ENCODE measurements at places on chromosomes 12 and 14.

GRCh38 chr14:102923925-102924486, 1.5 kb downstream of the AMN start:
- DNase-seq, result no peak

DNA sequence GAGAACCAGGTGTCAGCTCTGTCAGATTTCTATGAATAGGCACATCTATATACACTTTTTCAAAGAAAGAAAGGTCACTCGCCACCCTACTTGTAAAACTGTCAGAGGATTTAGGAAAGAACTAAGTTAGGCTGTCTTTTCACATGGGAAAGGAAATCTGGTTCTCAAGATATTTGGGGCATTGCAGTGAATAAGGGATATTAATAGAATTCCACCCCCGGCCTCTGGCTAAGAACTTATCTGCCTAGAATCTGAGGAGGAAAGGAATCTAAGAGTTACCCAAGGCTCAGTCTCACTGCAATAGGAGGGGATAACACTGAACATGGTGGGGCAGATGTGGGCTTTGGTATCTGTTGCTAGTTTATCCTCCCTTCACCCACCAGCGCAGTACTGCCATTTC, 677.6 kb downstream of the NRXN3 start:
- DNase-seq, result no peak

DNA sequence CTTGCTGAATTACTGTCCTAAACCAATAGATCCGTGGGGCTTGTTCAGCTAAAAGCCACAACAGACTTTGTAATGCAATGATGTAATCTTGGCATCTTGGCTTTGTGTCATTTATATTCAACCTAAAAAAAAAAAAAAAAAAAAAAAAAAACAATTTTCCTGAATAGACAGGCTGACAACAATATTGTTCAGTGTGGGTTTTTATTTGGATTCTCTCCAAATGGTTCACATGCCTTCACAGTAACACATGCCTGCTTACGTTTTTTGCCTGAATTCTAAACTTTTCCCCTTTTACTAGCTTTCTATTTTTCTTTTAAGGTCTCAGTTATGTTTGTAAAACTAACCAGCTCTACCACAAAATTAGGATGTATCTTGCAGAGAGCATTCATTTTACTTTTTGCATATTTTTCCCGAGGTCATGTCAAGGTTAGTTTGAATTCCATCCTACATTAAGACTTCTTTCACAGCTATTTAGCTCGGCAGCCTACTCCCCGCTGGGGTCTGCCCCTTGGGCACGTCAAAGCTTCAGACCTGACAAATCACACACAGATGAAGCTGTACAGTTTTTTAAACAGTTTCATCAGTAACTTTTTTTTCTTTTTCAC, 213.7 kb upstream of the NPAS3 start:
- no peak for DNase-seq

- no peak for DNase-seq
Measured at GRCh38 chr12:49984476-49985359, 12.0 kb downstream of the AQP6 start.

DNA sequence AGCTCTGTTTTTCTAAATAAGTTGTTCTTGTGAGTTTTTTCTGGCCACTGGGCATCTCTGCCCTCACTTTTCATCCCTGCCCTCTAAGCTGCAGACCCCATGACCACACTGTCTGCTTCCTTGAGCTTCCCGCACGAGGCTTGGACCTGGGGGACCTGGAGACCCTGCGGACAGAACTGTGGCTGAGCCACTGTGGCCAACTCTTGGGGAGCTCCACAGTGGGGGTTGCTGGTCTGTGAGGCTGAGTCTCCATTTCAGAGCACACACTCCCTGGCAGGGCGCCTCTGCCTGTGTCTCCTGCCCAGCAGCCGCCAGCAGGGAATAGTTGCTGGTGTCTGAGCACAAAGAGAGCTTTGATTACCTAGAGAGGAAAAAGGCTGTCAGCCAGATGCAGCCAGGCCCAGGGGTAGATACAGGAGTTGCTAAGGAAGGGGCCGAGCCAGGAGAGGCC, 13.1 kb upstream of the RIN3 start:
- peak; percentile 79 for DNase-seq

DNA sequence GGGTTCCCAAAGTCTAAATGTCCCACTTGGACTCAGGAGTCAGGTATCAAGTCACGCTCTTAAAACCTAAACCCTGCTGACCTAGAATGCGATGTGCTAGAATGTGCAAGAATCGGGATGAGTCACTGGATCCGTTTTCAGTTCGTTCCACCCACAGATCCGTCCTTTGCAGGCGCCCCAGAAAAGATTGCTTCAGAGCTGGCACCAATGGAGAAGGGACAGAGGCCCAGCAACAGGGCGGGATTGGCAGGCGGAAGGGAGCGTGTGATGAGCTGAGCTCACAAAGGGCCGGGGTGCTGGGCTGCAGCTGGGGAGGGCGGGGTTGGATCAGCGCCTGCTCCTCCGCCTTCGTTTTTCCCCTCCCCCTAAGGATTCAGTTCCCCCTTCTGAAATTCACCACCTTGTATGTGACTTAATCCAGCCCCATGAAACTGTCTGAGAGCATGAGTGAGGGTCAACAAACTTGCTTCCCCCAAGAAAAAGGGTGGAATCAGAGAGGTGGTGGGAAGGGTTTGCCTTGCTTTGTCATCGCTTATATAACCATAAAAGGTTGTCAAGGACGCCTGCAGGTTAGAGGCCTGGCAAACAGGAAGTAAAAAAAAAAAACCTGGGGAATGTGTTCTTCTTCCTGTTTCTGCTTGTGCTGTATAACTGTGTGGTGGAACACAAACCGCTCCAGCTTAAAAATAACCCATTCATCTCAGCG, 2.8 kb upstream of the UBC start:
- peak; percentile 99 for DNase-seq

DNA sequence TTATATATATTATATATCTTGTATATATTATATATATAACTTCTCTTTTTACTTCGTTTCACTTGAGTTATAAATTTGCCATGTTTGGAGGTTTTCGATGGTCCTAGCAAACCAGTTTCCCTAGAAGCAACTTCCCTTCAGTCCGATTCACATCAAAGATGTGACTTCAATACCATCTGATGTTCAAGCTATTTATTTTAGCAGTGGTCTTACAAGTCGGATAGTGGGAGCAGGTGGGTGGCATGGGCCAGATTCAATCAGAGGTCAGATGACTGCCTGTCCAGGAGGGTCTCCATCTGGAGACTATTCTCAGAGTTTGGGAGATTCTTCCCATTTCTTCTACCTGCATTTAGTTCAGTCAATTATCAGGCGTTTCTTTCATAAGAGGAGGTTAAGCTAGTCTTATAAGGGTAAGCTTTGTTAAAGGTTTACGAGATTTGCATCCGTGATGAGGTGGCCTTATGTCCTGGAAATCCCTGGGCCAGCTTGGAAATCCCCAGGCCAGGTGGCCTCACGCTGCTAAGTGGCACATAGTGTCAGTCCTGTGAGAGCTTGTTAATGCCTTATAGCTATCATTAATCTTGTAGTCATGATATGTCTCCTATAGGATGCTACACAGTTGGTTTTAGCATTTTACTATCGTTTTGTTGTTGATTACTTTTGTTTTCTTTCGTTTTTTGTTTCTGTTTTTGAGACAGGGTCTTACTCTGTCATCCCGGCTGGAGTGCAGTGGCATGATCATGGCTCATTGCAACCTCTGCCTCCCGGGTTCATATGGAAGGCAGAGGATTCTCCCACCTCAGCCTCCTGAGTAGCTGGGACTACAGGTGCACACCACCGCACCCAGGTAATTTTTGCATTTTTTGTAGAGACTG, 145.8 kb downstream of the BICD1 start:
- no peak for DNase-seq

DNA sequence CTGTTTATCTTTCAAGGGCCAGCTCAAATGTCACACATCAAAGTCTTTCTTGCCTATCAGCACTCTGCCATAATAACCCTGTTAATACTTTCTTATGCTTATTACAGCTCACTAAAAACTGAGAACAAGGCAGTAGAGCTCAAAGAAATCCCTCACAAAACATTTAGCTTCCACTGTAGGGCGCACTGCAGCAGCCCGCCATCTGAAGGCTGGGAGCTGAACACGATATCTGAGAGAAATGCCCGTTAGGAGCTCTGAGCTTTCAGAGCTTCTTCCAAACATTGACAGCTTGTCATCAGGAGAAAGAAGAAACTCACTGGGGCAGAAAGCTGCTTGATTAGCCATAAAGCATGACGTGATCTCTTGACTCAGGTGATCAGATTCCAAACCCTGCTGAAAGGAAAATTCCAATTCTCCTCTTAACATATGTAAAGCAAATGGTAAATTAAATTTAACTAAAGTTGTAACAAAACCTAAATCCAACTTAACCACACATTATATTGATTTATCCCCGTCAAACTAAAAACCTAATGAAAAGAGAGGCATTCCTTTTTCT, 175.7 kb downstream of the C12orf50 start:
- DNase-seq, result no peak

GRCh38 chr12:92403210-92404175, 257.8 kb upstream of the BTG1 start:
- DNase-seq, result no peak

DNA sequence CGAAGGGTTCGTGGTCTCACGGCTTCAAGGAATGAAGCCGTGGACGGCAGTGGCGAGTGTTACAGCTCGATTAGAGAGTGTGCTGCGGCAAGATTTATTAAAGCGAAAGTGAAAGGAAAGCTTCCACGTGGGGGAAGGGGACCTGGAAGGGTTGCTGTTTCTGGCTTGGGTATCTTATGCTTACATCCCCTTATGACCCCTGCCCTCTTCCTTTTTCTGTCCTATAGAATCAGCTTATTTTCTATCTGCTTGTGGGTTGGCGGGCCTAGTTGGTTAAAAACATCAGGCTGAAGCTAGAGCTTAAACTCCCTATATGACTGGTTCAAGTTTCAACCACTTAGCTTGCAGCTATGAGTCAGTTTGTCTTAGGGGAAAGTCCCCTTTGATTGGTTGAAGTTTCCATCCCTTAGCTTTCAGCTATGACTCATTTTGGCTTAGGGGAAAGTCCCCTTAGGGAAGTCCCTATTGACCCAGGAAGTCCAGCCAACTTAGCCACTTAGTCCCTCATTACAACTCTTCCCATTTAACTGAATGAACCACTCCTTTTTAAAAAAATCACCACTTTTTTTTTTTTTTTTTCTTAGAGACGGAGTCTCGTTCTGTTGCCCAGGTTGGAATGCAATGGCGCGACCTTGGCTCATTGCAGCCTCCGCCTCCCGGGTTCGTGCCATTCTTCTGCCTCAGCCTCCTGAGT, 1494.7 kb upstream of the TMEM132C start:
- no peak for DNase-seq

GRCh38 chr12:128956755-128957154, 103.5 kb downstream of the GLT1D1 start:
- DNase-seq, result no peak

GRCh38 chr14:29911810-29912209, 15.8 kb downstream of the PRKD1 start:
- no peak for DNase-seq

DNA sequence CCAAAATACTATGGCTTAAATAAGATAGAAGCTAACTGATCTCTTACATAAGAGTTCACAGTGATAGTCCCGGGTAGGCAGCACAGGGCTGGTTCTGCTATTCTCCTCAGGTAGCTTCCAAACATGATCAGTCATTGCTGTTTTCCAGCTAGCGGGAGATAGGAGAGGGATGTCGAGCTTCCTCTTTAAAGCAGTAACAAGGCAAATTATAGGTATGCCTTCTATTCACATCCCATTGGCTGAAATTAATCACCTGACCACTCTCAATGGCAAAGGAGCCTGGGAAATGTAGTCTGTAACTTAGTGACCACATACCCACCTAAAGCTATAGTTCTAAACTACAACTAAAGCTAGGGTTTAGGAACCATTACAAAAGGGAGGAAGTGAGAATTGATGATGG, 34.5 kb upstream of the VRK1 start:
- DNase-seq, result no peak

- DNase-seq, result no peak
Measured at GRCh38 chr12:69620921-69621320, 10.2 kb upstream of the LRRC10 start.

- DNase-seq, result no peak
Measured at GRCh38 chr14:99570544-99571302, 33.3 kb downstream of the CCDC85C start.

DNA sequence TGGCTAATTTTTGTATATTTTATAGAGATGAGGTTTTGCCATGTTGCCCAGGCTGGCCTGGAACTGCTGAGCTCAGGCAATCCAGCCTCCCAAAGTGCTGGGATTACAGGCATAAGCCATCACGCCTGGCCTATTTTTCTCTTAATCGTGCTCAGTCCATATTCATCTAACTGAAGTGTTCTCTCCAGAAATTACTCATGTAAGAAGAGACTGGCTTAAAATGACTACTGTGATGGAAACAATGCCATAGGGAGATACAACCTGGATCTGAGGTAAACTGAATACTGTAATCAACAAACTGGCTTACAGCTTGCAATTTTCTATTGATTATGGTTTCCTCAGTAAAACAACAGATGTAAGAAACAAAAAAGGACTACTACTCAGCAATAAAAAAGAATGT, 21.1 kb downstream of the NUMB start:
- DNase-seq, result no peak

GRCh38 chr12:3617565-3617964, 126.6 kb downstream of the PRMT8 start:
- no peak for DNase-seq

DNA sequence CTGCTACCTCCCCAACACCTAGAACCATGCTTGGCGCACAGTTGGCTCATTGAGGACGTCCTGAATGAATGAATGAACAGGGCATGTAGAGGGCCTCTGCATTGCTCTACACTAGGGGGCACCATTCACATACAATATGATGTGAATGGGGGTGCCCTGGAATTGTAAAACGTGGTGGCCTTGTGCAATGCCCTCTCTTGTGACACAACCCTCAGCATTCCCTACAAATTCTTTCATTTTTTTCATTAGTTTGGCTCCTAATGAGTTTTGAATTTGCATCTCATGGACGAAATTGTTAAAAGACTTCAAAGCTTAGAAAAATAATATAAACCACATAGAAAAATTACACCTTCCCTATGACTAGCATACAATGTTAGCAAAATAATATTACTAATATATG, 2.3 kb upstream of the DIO2 start:
- no peak for DNase-seq
